Colonic mucosa (tissue), 4 donors: ENCODE measurements at places on chromosomes 1 and 21.
A peak's percentile ranks its signal among the peaks of the same experiment; 100 is the strongest.

- no peak for DNase-seq
Observed at GRCh38 chr1:160821627-160822026, 25.7 kb downstream of the LY9 start.

GRCh38 chr1:158203693-158204457, 23.2 kb downstream of the CD1D start:
- peak; percentile 40 for DNase-seq

GRCh38 chr1:182552527-182552926, 36.5 kb downstream of the RNASEL start:
- no peak for DNase-seq

DNA sequence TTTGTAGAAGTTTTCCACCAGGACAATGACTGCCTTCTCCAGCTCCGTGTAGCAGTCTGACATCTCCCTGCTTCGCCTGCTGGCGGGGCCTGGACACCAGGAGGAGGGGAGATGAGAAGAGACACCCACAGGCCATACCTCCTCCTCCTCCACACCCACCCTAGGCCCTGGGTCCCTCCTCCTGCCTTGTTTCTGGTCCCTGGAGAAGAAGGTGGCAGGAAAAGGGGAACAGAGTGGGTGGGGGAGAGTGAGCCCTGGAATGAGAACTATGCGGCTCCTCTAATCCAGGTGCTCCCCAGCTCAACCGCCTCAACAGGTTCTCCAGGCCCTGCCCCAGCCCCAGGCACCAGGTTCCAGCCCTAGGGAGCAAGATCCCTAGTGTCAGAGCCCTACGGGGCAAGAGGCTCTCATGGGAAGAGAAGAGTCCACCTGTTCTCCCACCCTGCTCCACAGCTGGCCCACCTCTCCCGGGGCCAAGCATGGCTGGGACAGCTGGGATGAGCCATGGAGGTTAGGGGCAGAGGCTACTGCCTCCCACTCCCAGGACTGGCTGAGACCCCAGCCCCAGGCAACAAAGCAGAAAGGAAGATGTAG, 4.8 kb downstream of the S100A16 start:
- DNase-seq, result peak; percentile 28

GRCh38 chr1:173255214-173255813, 48.2 kb upstream of the TNFSF4 start:
- DNase-seq, result peak; percentile 34

DNA sequence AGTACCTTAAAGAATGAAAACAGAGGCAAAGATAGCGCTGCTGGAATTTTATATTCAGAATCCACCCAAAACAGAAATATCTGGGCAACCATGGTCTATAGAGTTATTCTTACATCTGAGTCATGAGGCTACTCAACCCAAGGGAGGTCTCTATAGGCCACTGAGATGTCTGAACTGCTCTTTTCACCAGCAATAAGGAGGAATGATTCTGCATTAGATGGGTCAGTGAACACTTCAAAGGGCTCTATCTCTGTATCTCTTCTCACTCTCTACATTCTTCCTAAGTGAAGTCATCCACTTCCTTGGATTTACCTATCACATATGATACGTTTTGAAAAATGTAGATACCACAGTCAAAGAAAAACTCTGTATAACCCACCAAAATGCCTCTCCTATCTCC, 90.2 kb upstream of the NGF start:
- DNase-seq, result no peak

DNA sequence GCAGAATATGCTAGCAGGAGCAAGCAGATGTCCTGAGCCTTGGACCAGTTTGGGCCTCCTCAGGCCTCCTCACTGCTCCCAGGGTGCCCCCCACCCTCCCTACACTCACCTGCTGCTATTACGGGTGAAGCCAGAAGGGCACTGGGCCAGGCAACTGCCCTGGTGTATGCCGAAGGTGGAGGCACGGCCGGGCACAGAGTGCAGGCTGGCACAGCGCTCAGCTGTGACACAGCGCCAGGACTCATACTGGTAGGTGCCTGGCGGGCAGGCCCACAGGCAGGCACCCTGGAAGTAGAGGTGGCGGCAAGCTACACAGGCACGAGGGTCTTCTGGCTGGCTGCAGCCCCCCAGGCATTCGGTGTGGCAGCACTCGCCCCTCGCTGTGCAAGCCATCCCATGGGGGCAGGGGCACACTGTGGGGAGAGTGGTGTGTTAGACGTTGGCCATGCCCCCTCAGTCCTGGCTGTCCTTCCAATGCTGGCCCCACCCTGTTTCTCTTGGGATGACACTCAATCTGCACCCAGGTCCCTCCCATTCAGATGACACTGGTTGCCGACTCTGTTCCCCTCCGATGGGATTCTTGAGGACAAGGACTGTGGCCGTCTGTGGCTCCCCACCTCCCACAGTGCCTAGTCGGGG, 7.0 kb downstream of the INSRR start:
- DNase-seq, result no peak

DNA sequence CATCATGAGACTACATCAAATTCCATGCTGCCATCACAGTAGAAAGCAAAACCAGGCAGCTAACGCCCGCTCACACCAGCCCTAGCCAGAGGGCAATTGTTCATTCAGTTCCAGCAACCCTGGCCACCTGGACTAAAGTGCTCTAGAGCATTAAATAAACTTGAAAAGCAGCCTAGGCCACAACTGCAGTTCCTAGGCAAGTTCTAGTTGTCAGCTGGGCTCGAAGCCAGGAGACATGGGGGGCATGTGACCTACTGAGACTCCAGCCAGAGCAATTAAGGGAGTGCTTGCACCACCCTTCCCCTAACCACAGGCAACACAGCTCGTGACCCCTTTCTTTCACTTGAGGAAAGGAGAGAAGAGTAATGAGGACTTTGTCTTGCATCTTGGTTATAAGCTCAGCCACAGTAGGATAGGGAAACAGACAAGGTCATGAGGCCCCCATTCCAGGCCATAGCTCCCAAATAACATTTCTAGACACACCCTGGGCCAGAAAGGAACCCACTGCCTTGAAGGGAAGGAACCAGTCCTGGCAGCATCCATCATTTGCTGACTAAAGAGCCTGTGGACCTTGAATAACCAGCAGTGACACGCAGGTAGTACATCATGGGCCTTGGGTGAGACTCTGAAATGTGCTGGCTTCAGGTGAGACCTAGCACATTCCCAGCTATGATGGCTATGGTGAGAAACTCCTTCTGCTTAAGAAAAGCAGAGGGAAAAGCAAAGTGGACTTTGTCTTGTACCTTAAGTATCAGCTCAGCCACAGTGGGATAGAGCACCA, 77.0 kb downstream of the ZZZ3 start:
- DNase-seq, result peak; percentile 41
